NCI-H524 treated with DMSO at 0.1 percent for 48 hours (cell line): ENCODE measurements at places on chromosomes 5 and 9.

GRCh38 chr5:94944160-94944559 lies 325.7 kb downstream of the SLF1 start:
- DNase-seq = no peak

DNA sequence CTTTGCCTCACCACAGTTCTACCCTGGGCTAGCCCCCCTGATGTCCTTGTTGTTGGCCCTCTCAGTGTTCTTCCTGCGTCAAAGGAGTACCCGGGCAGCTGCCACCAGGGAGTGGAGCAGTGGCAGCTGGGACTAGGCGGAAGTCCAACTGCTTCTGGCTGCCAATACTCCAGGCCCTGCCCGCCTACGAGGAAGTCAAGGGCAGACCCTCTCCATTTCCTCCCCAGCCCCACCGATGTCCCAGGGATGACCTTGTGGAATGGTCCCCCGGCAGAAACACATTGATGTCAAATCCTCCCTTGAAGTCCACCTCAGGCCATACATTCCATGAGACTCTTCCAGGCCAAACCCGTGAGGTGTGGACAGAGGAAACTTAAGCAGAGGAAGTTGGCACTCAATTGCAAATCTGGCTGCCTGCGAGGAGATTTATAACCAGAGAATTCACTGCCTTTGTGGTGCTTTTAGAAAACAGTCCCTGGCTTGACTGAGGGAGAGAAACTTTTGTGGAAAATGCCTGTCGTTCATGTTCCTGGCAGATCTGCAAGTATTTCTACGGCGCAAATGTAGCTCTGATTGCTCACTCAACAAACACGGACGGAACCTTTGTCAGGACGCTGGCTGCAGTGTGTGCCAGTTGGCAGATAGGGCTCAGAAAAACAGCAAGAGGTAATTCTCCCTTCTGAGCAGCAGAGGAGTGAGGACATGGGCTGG lies 339.7 kb downstream of the RAB3C start:
- DNase-seq = no peak

- DNase-seq = no peak
Observed at GRCh38 chr5:103424026-103424425, 138.6 kb downstream of the NUDT12 start.

GRCh38 chr5:31463351-31463750 lies 68.5 kb downstream of the DROSHA start:
- DNase-seq = no peak

- DNase-seq = no peak
Observed at GRCh38 chr5:81020478-81021167, 60.5 kb downstream of the RASGRF2 start.

- DNase-seq = no peak
Observed at GRCh38 chr9:3777137-3777536, 251.3 kb upstream of the RFX3 start.

- DNase-seq = no peak
Observed at GRCh38 chr5:35212122-35212982, 17.9 kb downstream of the PRLR start.

DNA sequence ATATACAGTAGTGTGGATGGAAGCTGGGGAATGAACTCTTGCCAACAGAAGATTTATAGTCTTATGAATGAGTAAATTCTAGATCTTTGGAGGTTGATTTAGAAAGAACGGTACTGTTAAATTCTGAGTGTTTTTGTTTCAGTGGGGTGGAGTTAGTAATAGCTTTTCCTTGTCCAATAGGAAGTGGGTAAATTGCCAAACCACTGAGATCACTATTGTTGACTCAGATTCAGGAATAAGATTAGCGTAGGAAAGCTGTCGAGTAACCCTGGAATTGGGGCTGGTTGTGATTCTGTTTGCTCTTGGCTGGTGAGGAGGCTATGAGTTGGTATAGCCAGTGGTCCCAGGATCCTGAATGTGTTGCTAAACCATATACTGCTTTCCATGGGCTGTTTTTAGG lies 155.6 kb downstream of the ARHGAP26 start:
- no peak for DNase-seq

GRCh38 chr9:4068914-4069313 lies 231.0 kb downstream of the GLIS3 start:
- no peak for DNase-seq

DNA sequence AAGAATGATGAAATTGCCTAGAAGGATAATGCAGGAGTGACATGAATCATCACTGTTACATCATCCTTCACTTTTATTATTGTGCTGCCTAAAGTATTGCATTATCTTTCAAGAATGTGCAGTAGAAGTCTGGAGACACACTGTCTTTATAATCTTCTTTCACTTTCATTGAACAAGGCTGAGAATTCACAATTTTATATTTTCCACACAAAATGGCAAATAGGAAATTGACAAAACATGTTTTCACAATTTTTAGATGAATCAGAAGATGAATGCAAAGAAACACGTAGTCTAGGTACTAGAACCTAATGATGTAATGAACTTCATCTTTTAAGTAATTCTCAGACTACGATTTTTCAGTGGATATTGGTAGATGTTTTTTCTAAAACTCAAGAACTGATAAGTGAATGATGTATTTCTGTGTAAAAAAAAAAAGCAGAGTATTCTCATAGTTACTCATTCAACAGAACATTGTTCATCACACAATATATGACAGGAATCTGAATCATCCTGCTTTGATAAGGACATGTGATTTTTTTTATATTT lies 131.5 kb upstream of the GRHPR start:
- DNase-seq = no peak

DNA sequence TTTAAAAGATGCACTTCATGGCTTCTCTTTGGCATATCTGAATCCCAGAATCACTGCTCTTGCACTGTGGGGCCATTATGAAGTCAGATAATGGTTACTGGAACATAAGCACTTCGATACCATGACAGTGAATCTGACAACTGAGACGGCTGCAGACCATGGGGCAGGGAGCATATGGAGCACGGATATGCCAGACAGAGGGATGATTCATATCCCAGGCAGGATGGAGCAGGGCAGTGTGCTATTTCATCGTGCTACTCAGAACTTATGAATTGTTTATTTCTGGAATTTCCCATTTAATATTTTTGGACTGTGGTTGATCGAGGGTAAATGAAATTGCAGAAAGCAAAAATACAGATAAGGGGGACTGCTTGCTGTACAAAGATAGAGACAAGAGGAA lies 145.0 kb downstream of the EGFLAM start:
- no peak for DNase-seq

DNA sequence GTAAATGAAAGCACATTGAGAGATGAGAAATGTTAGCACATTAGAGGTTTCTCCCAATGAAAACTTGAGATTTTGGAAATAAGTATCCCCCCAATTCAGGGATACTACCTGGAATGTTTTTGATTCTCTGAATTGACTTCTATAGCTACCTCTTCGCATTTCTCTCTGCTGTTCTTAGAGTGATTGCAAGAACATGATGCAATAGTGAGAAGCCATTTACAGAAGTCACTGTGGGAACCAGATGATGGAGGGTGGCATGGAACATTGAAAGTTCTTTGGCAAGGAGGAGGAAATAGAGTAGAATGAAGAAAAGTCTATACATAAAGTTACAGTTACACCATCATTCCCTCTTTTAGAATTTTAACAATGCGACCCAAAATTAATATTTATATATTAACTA lies 9.2 kb downstream of the NPR3 start:
- no peak for DNase-seq

GRCh38 chr5:148060881-148061280 lies 2.9 kb upstream of the SPINK5 start:
- no peak for DNase-seq

DNA sequence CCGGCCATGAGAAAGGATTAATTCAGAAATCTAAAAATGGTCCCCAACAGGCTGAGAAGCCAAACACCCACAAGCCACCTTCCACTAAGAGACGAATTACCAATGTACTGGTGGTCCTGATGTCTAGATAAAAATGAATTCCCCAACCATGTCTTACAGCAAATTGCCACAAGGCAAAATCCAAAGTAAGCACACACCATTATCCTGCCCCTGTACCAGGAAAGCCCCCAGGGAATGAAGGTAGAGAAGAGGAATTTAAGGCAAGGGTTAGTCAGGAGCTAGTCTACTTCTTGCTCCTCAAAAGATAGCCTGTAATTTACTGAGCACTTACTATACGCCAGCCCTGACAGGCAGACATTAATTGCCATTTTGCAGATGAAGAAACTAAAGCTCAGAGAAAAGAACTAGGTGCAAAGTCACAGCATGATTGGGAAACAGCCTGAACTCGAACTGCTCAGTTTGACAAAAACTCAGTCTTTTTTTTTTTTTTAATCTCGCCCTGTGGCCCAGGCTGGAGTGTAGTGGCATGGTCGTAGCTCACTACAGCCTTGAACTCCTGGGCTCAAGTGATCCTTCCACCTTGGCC lies 64.3 kb downstream of the RAPGEF1 start:
- DNase-seq = no peak

GRCh38 chr9:117779760-117780159 lies 75.6 kb downstream of the TLR4 start:
- peak; percentile 63 for DNase-seq

- DNase-seq = no peak
Observed at GRCh38 chr5:157740229-157740610, 3.3 kb upstream of the LSM11 start.

DNA sequence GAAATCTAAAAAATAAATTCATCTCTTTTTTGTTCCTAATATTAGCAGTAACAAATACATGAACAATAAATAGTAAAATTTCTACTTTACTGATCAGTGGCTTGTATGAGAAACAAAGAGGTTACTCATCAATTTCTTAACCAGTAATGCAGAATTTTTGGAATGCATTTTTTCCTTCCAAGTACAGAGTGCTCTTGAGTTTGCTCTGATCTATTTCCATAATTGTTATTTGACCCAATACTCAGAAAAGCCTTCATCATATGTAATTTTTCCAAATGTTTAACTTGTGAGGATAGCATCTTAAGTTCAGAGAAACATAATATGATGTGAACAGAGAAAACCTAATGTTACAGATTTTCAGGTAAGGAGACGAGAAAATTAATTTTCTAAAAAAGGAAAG lies 47.3 kb downstream of the FBN2 start:
- DNase-seq = no peak

DNA sequence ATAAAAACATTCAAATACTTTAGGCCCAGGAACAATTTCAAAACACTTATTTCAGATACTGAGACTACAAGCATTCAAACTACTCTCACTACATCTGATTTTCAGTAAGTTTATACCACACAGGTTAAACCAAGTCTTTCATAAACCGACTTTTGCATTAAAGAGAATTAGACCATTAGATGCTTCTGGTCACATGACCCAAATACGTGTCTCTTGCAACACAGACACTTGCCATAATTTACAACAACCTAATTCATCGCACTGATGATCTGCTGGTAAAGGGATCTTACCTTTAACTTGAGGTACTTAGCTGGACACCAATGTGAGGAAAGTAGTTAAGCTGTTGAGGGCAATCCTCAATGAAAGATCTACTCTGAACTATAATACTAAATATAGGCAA lies 3.2 kb downstream of the HNRNPH1 start:
- no peak for DNase-seq

- no peak for DNase-seq
Observed at GRCh38 chr9:27404661-27405060, 107.7 kb upstream of the EQTN start.

GRCh38 chr9:6078382-6079105 lies 63.1 kb upstream of the RANBP6 start:
- DNase-seq = no peak

- DNase-seq = no peak
Observed at GRCh38 chr5:143036146-143036927, 266.2 kb downstream of the ARHGAP26 start.

- no peak for DNase-seq
Observed at GRCh38 chr9:95211028-95211427, 106.5 kb downstream of the FANCC start.

DNA sequence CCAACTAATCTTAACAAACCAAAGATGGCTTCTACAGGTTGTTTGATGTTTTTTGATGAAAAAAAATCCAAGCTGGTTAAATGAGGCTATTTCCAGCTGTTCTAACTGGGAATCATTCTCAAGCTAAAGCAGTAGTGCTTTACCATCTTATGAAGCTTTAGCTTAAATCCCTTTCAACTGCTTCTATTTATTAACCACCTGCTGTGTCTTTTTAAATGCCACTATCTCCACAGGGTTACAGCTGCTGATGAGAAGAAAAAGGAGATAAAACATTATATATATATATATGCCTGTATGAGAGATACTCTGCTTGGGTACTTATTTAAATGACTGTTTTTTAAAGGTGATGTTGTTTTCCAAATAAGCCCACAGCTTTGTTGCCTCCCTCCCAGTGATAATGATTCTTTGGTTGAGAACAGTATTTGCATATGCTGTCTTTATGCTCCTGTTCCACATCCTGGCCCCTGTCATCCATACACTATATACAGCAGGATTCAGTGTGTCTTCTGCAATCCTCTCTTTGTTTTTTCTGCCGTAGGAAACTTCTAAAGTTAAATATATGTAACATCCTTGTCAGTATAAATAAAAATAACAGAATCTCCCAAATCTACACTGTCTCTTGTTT lies 164.0 kb downstream of the PAM start:
- DNase-seq = peak; percentile 23

DNA sequence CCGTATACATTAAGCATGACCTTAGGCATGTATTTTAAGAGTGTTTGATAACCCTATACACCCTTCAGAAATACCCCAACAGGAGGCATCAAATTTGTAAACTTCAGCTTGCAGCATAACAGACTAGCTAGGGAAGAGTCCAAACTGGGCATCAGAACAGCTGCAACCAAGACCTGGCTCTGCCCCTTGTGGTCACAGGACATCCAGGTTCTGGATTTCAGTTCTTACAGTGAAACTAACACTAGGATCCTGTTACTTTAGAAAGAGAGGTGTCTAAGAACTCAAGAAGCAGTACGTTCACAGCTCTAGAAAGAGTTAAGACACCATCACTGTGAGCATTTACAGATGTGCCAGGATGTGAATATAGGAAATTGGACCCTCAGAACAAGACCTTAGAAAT lies 229.8 kb downstream of the BNC2 start:
- DNase-seq = no peak

- DNase-seq = no peak
Observed at GRCh38 chr5:151571270-151572173, 19.6 kb downstream of the FAT2 start.

DNA sequence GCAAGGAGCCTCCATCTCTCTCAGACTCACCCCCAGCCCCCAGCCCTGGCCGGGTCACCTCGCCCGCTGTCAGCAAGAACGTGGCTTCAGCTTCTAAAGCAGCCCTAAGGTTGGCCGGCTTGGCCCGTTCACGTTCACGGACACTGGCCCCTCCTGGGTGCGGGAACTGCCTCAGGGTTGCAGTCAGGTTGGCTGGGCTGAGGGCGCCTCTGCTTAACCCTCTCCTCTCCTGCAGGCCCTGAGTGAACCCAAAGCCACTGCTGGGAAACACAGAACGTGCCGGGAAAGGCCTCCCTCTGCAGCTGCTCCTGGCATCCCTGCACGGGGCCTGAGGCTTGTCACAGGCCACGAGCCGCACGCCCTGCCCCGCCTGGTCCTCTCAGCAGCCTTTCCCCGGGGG lies 40.1 kb upstream of the UBAC1 start:
- DNase-seq = no peak

GRCh38 chr9:111945216-111945615 lies 48.6 kb downstream of the UGCG start:
- DNase-seq = no peak

DNA sequence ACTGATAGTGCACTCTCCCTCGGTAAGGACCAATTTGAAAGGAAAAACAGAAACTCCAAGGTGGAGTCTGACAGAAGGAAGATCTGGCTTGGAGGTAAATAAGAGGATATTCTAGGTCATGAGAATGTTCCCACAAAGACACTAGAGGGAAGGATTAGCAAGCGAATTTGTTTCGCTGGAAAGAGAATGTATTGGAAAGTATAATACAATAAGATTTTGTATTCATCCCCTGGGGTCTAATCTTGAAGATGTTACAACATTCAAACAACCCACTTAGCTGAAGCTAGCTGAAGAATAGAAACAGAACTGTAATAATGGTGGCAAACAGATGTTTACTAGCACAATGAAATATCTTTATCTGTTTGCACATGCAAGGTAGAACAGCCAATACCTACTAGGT lies 158.7 kb downstream of the GNAQ start:
- DNase-seq = no peak
